Hypothalamus (tissue), 51 donors: ENCODE measurements at places on chromosomes 5 and 9.

DNA sequence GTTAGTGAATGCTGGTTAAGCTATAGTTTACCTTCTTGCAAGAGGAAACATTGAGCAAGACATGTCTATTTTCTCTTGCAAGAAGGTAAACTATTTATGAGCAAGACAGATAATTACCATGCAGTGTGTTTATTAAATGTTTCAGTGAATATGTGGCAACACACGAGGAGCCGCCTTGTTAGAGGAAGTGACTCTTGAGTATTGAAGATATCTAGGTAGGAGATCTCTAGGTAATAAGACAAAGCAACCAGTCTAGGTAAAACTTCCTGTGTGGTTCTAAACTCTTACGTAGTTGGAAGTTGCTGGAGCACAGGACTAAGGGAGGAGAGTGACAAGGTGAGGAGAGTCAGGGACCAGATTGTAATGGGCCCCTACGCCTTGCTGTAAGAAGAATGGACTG lies 16.8 kb downstream of the SKP2 start:
- DNase-seq, result no peak

GRCh38 chr9:21801683-21802417 lies 586 bp upstream of the MTAP start:
- DNase-seq, result peak; percentile 53

DNA sequence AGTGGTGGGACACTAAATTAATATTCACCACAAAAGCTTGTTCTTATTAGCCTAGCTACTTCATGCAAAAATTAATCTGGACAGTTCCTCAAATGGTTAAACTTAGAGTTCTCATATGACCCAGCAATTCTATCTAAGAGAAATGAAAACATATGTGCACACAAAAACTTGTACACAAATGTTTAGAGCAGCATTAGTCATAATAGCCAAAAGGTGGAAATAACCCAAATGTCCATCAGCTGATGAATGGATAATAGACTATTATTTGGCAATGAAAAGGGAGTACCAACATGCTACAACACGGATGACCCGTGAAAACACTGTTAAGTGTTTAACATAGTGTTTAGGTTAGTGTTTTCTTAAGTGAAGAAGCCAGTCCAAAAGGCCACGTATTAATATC lies 32.8 kb upstream of the TNIP1 start:
- no peak for DNase-seq

DNA sequence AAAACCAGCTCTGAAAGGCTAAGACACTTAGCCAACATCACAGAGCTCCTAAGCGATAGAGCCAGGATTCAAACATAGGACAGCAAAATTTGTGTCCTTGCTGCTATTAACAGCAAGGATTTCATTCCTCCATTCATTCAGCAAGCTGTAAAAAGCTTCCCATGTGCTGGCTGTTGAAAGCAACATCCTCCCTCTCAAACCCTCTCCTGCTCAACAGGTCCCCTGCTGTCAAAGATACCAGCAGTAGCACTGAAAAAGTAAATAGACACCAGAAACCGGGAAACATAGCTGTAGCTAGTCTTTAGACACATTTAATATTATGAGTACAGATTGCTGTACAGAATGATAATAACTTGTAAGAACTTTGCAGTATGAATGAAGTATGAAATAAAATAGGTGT lies 52.6 kb upstream of the ADAMTSL1 start:
- DNase-seq, result no peak

DNA sequence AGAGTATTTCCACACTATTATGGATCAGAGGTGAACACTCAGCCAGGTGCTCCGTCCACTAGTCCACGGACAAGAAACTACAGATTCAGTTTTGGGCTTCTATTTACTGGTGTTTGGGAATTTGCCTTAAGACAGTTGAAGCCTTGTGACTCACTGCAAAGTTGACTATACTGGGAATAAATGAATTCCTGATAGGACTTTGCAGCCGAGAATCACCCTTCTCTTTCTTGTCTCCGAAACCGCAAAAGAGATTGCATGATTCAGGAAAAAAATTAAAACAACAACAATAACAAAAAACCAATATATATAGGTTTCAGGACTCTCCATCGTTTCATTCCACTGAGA lies 716 bp downstream of the TMEM171 start:
- DNase-seq, result no peak

- DNase-seq, result no peak
These were observed 252.6 kb downstream of the ADAMTSL1 start for GRCh38 chr9:18726546-18726945.

DNA sequence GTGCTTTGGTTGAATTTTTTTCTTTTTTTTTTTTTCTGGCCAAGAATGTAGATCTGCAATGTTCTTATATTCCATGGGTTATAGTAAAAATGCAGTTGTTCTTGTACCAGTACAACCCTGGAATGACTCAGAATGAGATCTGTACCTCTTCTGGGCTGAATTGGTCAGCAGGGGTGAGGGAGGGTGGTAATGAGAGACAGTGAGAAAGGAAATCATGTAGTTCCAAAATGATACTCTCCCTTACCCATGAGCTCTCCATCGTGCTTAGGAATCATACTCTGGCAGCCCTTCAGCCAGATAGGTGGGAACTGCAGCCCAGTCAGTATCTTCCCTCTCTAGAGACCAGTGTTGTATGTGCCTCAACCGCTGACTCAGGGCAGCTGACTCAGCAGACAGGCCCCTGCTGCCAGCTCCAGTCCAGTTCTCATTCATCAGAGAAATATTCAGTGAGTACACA lies 2.1 kb upstream of the GLIS3 start:
- DNase-seq, result peak; percentile 9

GRCh38 chr5:10676224-10676623 lies 84.8 kb downstream of the DAP start:
- DNase-seq, result no peak

- peak; percentile 74 for DNase-seq
These were observed 54.1 kb downstream of the DUSP1 start for GRCh38 chr5:172716796-172717313.

DNA sequence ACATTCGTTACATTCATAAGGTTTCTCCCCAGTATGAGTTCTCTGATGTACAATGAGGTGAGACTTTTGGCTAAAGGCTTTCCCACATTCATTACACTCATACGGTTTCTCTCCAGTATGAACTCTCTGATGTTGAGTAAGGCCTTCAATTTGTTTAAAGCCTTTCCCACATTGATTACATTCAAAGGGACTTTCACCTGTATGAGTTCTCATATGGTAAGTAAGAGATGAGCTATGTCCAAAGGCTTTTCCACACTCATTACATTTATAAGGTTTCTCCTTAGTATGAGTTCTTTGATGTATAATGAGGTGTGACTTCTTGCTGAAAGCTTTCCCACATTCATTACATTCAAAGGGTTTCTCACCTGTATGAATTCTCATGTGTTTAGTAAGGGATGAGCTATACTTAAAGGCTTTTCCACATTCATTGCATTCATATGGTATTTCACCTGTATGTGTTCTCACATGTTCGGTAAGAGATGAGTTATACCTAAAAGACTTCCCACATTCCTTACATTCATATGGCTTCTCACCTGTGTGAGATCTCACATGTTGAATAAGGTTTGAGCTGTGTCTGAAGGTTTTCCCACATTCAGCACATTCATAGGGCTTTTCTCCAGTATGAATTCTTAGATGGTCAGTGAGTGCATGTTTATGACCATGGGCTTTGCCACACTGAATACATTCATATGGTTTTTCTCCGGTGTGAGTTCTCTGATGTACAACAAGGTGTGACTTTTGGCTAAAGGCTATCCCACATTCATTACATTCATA lies 13.5 kb downstream of the ZFP37 start:
- DNase-seq, result no peak

- no peak for DNase-seq
These were observed 11.2 kb upstream of the RPS14 start for GRCh38 chr5:150460781-150461180.

GRCh38 chr9:137084526-137084925 lies 2.3 kb upstream of the MAN1B1 start:
- no peak for DNase-seq

- no peak for DNase-seq
These were observed 42.6 kb downstream of the ADAMTS2 start for GRCh38 chr5:179302499-179303185.

DNA sequence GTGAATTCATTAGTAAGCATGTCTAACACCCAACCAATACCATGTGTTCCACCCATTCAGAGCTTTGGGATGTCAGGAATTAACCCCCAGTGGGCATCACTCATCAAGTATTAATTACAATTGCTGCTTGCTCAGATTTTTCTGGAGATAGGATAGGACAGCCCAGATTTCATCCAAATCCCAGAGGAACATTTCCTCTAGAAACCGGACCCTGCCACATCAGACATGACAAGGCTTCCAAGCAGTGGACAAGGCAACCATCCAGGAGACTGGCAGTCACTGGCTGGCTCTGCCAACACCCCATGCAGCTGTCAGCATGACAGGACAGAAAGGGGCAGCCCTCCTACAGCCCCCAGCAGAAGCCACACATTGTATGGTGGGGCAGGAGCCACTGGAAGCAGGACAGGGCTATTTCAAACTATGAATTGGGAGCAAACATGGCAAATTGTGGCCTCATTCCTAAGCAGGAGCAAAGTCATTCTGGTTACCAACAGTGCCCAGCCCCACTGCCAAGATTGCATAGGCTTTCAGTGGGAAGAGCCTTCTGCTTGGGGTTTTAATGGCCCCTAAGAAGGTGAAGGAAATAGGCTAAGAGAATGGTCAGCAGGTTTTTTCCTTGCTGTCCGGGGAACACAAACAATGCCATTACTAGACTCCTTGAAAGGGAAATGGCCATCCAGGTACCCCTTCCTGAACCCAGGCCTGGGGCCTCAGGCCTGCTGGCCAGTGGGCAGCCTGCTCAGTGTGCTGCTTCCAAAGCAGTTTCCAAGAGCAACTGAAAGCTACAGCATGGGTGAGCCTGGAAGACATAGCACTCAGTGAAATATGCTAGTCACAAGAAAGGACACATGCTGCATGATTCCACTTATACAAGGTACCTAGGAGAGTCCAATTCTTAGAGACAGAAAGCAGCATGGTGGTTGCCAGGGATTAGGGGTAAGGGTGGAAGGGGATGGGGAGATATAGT lies 294.7 kb upstream of the SLC30A5 start:
- no peak for DNase-seq

DNA sequence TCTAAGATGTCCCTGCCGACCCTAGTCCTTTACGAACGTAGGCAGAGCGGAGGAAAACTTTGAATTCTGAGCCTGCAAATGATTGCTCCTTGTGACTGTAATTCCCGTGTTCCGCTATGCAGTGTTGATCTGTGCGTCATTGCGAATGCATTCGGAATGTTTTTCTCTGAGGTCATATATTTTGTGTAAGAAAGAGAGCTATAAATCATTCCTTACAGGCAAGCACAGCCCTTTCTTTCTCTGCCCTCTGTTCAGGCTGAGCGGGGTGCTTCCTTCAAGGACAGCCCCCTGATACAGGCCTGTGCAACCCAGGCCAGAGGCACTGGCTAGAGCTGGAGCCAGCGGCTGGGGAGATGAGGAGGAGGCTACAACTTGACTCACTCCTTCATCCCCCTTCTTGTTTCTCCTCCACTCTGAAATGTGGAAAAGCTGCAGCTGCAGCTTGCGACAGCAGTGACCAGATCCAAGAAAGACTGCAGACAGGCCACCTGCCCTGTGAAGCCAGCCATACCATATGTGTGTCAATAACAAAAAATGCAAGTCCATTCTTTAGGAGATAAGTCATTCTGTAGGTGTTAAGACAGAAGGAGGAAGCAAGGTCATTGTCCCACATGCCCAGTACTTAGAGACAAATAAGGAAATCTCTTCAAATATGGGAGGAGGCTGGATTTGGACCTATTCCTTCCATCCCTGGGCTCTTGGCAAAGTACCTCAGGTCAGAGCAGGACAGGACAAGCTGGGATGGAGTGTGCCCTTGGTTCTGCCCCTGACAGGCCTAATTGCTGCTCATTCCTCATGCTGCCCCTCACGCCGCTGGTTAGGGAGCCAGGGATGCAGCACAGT lies 345.7 kb upstream of the WWC1 start:
- no peak for DNase-seq

GRCh38 chr5:9924614-9925013 lies 294.5 kb upstream of the TAS2R1 start:
- no peak for DNase-seq

DNA sequence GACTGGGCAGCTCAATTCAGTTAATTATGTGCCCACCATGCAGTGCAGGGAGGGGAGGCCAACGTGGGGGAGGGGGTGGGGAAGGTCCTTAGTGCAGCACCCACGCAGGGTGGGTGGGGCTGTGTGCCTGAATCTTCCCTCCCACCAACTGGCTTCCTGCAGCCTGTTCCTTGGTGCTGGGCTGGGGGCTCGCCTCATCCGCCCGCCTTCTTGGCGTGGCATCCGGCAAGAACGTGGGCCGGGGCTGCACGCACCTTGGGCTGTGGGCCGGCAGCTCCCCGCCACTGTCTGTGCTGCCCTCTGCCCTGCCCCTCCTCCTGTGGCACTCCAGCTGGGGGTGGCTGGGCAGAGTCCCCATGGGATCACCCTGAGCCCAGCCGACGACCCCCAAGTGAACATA lies 19.6 kb upstream of the RALGDS start:
- DNase-seq, result no peak

DNA sequence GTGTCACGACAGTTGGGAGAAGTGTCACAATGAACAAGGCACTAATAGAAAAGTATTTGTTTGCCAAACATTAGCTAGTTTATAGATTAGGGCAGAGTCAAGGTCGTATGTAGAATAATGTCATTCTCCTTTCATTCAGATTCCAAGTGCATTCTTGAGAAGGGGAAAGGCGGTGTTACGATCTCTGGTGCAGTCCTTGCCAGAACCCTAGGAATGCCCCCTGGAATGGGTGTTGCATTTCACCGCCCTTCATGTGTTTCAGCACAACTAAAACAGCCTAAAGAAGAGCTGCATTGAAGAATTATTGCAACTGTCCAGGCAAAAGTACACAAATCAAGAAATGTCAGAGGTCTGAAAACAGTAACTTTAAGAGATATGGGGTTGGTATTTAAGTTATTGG lies 721.0 kb upstream of the WWC1 start:
- DNase-seq, result no peak

GRCh38 chr5:175683231-175683630 lies 25.4 kb downstream of the HRH2 start:
- DNase-seq, result no peak

DNA sequence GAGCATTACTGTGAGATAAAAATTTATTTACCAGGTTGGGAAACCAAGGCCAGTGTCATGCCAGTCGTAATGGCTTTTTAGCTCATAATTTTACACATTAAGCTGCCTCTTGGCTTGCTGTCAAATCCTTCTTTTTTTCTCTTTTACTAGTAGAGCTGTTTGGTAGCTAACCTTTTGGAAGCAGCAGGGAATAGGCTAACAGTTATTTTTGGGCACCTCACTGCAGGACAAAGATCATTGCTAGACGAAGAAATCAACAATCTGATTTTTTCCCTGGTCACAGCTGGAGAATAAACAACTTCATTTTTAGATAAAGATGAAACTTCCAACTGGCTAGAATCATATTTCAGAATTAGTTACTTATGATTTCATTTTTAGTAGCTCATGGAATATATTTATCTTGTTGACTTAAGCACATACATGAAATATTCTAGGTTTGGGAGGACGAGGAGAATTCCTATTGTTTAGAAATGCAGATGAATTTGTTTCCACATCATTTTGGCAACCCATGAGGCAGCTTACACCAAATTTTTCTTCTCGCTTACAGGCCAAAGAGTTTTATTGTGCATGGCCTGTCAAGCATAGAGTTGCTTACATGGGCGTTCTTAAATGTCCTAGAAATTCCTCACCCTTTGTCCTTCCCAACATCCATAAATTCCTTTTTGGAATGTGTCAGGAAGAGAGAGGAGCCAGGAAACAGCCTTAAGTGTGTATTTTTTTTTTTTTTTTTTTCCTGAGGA lies 19.6 kb downstream of the TNC start:
- no peak for DNase-seq

- no peak for DNase-seq
These were observed 1.9 kb downstream of the PLPP6 start for GRCh38 chr9:4663956-4664355.
